ENCODE measurements at places on chromosomes 5 and 9. TPM values are rescaled to one million over a fixed set of nuclear protein-coding genes. Genes with fewer than 3 reads are reported as not detected.

CD72 gene
- 4.1 TPM for total RNA-seq

GRCh38 chr9:131554087-131554842, 8.9 kb downstream of the PRRT1B start:
- no peak for DNase-seq

PCDHAC1 gene
- total RNA-seq: 0.90 TPM

GRCh38 chr5:166276006-166276405, 2015.4 kb upstream of the WWC1 start:
- DNase-seq: no peak

SLC1A1 gene
- total RNA-seq: 2.9 TPM

- no peak for DNase-seq
Measured at GRCh38 chr5:126801992-126802294, 25.0 kb downstream of the LMNB1 start.

DNA sequence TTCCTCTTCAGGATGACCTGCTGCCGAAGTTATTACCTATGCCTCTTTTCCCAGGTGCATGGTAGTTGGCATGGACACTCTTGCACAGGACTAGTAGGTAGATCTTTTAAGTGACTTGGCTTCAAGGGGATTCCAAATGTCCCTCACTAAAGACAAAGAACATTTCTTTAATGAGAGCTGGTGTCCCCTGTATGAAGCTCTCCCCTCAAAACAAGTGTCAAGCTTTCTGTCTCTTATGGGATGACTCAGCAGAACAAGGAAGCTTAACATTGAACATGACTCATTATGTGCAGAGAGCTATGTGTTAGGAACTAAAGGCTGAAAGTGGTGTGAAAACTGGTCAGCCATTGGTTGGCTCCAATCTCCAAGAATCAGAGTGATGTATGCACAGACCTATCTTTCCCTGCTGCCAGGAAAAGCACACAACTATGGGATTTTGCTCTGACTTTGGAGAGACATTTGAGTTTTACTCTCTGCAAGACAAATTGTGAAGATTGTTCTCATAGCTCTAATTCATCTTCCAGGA, 120.5 kb downstream of the PRDM6 start:
- DNase-seq: peak; percentile 6

LCP2 gene
- total RNA-seq: not detected

DNA sequence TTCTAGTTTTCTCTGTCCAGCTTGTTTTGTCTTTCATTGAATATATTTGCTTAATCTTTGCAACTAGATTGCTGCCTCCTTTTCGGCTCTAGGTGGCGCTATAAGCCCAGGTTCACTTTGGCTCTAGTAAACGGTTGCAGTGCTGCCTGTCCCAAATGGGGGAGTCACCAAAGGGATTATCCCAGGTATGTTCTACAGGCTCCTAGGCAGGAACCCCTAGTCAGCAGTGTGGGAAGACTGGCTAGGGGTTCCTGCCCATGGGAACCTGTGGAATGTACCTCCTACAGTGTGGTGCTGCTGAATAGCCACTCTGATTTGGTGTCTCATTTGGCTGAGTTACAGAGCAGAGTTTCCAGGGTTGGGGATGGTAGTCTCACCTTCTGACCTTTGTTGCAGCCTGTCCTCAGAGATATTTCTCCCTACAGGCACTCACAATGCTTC, 85.2 kb downstream of the ARSB start:
- DNase-seq: peak; percentile 15

ELOVL7 gene
- total RNA-seq: 24.3 TPM

GRCh38 chr5:93580927-93581445, at the start of gene NR2F1-AS1:
Gene NR2F1-AS1, minus strand, starts transcription at chr5:93581219.
- DNase-seq: peak; percentile 43

DNA sequence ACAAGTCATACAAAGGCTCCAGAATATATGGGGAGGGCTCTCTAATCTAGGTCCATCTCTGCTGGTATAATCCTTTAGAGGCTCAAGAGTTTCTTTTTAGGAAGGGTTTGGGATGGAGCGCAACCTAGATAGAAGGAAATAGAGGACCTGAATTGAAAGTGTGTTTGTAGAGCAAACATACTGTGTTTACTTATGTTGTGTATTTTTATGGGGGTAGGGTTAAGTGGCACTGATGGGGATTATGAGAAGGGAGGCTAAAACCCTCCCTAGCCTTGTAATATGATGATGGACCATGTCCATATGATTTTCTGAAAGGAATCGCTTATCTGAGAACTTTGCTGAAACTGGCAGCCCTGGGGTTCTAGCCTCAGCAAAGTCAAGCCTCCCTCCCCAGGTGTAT, 4.4 kb upstream of the ELL2 start:
- DNase-seq: no peak

DNA sequence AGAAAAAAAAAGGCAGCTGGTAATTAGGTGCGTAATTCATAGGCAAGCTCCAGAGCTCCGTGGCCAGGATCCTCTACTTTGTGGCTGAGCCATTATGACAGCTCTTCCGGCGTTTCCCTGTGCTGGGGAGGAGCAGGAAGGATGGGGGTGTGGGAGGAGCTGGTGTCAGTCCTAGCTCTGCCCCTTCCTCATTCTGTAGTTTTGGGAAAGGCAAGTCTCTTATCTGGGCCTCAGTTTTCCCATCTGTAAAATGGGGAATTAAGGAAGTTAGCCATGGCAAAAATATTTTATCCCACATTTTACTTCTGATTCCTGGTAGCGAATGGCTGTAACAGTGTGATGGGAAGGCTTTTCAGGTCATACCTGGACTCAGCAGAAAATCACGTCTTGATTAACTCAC, 81.1 kb downstream of the SEC61B start:
- no peak for DNase-seq

GRCh38 chr9:107269681-107270080, 13.4 kb upstream of the RAD23B start:
- peak; percentile 86 for DNase-seq

DNA sequence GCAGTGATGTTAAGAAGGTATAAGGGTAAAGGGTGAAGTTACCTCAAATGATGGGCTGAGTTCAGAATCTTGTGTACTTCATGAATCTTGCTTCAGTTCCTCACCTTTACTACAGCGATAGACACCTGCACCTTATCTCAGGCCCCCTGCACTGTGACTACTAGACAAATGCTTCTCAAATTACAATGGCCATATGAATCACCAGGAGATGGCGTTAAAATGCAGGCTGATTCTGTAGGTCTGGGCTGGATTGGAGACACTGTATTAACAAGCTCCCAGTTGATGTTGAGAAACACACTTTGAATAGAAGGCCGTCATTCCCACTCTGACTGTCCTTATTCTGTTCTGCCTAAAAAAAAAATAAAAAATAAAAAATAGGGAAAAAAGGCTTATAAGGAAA, 29.8 kb downstream of the TARS1 start:
- peak; percentile 30 for DNase-seq

DNA sequence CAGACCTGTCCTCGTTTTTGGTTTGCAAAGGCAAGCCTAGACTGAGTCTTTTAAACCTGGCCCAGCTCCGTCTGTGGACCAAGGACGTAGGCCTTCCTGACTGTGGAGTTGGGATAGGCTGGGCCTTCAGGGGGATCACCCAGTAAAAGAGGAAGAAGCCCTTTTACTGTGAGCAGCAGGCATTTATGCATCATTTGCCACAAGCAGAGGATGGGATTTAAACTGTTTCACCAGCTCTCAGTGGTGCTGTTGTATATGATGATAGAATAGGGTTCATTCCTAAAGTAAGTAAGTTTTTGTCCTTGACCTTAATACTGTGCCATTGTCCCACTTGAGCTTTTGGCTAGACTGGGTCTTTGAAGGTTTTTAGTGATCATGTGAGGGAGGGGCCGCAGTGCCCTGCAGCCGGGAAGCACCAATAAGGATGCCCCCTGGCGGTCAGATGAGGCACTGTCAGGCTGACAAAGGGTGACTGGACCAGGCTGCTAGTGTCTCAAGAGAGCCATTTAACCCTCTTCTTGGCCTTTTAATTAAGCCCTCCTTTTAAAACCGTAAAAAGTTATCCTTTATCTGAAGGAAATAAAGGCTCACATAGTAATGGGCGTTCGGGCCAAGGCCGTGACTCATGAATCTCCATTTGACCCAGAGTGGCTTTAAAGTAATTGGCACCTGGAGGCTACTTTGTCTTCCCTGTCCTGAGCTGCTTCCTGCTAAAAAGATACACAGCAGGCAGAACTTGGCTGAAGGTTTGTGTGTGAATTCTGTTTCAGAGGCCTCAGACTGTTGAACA, 74.0 kb downstream of the UBAP1 start:
- DNase-seq: no peak
